ENCODE measurements at places on chromosomes 1 and 21. TPM values are rescaled to one million over a fixed set of nuclear protein-coding genes. Genes with fewer than 3 reads are reported as not detected.

COX20 gene
- 171 TPM for polyA plus RNA-seq

OR2AK2 gene
- not detected for polyA plus RNA-seq

OR10Z1 gene
- not detected for polyA plus RNA-seq

RGS13 gene
- not detected for polyA plus RNA-seq

HOOK1 gene
- 9.4 TPM for polyA plus RNA-seq

WNT4 gene
- polyA plus RNA-seq = 0.45 TPM

Measured in kidney (tissue), 22 donors.